ENCODE measurements at places on chromosomes 16 and 17. TPM values are rescaled to one million over a fixed set of nuclear protein-coding genes. Genes with fewer than 3 reads are reported as not detected.

The CA7 gene
- not detected for total RNA-seq

The NPIPA7 gene
- 25.3 TPM for total RNA-seq

The KRTAP1-3 gene
- not detected for total RNA-seq

The TPSG1 gene
- 0.81 TPM for total RNA-seq

The CHD9NB gene
- 2.3 TPM for total RNA-seq

The TBC1D3G gene
- not detected for total RNA-seq

The HS3ST3A1 gene
- total RNA-seq, result 0.36 TPM

The NPIPB6 gene
- 2.3 TPM for total RNA-seq

GRCh38 chr17:31390748-31391495, 553 bp upstream of the RAB11FIP4 start:
- DNase-seq, result no peak

- no peak for DNase-seq
These were observed 299.5 kb downstream of the IRF8 start for GRCh38 chr16:86198206-86199118.

GRCh38 chr17:32015245-32016013, 8.2 kb downstream of the LRRC37B start:
- DNase-seq, result no peak

DNA sequence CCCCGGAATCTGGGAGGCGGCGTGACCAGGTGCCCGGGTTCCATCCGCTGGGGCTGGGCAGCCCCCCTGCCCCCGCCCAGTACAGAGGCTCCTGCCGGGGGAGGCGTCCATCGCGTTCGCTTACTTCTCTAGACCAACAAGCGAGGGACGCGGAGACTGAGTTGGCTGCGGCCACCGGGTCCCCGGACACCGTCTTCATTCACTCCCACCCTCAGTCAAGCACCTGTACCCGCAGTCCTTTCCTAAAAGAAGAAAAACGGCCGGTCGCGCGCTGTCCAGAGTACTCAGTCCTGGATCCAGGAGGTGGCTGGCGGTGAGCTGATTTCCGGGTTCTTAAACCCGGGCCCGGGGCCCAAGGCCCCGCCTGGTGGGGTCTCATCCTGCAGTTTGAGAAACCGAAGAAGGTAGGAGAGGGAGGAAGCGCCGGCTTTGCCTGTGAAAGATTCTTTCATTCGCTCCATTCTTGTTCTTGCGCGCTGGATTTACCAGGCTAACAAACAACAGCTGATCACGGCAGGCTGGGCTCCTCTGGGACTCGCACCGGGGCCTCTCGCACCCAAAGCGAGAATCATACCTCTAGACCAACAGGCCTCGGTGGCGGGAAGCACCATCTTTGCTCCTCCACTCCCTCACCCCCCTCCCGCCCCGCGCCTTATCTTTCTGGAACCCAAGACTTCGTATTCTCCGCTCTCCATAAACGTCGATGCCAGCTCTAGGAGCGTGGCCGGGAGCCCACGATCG, 17.4 kb upstream of the OR1F1 start:
- peak; percentile 77 for DNase-seq

GRCh38 chr16:11757671-11758545, 15.3 kb upstream of the TXNDC11 start:
- DNase-seq, result no peak

GRCh38 chr17:43169561-43170139, 1.4 kb upstream of the NBR1 start:
- peak; percentile 52 for DNase-seq

GRCh38 chr17:30808785-30809286, 15.7 kb downstream of the CRLF3 start:
- no peak for DNase-seq

GRCh38 chr17:60743799-60744198, 66.1 kb downstream of the BCAS3 start:
- no peak for DNase-seq

DNA sequence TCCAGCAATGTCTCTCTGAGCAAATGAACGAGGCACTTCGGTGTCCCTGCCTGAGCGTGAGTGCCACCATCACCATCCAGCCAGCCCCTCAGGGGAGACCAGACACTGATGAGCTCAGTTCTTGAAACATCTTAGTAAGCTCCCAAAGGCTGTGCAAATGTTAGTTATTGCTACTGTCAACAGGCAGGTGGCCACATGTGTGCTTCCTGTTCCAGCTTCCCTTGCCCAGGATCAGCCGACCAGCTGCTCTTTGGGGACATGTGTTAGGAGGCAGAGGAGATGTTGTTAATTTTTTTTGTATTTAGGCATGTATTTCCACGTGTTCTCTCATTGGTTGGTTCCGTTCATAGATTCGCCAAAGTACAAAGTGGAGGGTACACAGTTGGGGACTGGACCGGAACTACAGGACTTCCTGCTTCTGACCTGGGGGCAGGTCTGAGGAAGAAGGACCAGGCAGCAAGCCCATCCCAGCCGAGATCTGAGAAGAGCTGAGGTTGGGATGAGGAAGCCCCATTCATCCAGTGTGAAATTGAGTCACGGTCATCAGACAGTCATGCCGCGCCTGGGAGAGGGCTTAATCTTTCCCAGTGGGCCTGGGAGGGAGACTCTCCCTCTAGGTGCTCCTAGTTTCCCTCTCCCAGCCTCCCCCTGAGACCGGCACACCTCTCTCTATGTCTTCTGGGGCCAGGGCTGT, 3.8 kb downstream of the TTYH2 start:
- DNase-seq, result no peak

DNA sequence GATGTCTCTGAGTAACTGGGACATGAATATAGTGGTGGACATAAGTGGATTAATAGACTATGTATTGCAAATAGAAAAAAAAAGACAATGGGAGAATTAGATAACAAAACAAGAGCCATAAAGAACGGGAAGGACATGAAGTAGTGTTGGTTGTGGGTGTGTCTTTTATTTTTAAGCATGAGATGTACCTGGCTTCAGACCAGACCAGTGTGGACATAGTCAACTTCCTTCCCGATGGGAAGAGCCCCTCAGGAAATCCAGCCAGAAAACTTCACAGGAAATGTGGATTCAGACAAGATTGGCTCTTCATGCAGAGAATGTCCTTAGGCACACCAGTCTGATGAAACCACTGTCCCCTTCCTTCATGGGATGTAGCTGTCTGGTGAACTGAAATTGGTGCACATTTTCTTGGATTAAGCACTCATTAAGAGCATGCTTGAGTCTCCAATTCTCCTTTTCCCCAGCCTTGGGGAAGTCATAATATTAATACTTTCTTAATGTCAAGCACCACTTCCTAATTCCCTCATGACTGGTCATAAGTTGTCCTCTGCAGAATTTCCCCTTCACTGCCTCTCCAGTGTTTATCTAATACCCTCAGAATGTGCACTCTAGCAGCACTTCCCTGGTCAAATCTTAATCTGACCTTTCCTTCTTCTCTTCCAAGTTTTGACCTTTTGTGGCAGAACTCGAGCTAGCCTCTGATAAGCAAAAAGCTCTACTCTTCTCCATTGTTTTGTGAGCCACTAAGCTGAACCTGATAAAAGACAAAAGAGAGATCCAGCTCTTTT, 350.6 kb upstream of the MAF start:
- DNase-seq, result no peak

- peak; percentile 79 for DNase-seq
These were observed 2.6 kb downstream of the PER1 start for GRCh38 chr17:8149419-8150193.

DNA sequence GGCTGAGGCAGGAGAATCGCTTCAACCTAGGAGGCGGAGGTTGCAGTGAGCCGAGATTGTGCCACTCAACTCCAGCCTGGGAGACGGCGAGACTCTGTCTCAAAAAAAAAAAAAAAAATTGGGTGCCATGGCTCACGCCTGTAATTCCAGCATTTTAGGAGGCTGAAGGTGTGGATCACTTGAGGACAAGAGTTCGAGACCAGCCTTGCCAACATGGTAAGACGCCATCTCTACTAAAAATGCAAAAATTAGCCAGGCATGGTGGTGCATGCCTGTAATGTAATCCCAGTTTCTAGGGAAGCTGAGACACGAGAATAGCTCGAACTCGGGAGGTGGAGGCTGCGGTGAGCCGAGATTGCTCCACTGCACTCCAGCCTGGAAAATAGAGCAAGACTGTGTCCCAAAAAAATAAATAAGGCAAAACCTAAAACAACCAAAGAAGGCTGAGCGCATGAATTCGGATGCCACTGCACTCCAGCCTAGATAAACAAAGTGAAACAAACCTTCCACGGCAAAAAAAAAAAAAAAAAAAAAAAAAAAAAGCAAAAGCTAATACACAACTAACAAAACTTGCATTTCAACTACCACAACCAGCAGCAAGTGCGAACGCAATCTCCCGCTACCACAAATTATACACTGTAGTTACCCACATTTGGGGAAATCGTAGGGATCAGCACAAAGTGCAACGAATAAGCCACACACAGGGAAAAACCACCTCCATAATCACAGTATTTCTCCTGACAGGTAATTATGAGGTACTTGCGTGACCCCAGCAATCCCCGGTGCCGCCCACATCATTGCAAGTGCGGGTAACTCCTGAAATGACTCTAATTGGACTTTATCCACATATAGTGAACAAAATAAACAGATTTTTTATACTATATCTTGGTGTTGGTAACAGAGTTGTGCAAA, 25.6 kb downstream of the TEX14 start:
- no peak for DNase-seq

DNA sequence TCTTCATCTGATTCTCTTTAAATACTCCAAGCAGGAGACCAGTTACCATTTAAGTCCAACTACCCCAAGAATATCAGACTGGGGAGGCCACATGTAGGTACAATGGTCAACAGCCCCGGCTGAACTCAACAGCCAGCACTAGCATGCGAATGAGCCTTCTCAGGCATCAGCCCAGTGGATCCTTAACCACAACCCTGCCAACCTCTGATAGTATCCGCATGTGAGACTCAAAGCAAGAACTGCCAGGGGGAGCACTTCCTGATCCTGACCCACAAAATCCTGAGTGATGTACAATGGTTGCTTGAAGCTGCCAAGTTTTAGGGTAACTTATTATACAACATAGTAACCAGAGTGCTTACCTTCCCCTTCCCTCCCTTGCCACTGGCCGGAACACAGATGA, 4.0 kb downstream of the PYY start:
- no peak for DNase-seq

Measured in aorta (tissue), 5 donors.